B cell (primary cell): ENCODE measurements at places on chromosomes 16 and 17. TPM values are rescaled to one million over a fixed set of nuclear protein-coding genes. Genes with fewer than 3 reads are reported as not detected.

FGF11 gene
- total RNA-seq, result 2.8 and 4.6 TPM in 2 replicates

DNA sequence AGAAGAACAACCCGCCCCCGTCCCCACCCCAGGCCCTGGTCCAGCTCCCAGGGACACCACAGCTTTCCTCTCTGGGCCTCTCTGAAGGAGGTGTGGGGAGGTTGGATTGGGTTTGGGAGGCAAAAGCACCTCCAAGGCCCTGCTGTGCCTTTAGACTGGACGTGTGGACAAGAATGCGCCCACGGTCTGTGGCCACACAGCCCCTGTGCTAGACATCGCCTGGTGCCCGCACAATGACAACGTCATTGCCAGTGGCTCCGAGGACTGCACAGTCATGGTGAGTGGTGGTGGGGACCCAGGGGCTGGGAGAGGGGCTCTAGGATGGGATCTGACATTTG, 3.0 kb downstream of the CORO1A start:
- no peak for DNase-seq

- DNase-seq, result no peak
These were observed 195.1 kb downstream of the IRF8 start for GRCh38 chr16:86093801-86094750.

DNA sequence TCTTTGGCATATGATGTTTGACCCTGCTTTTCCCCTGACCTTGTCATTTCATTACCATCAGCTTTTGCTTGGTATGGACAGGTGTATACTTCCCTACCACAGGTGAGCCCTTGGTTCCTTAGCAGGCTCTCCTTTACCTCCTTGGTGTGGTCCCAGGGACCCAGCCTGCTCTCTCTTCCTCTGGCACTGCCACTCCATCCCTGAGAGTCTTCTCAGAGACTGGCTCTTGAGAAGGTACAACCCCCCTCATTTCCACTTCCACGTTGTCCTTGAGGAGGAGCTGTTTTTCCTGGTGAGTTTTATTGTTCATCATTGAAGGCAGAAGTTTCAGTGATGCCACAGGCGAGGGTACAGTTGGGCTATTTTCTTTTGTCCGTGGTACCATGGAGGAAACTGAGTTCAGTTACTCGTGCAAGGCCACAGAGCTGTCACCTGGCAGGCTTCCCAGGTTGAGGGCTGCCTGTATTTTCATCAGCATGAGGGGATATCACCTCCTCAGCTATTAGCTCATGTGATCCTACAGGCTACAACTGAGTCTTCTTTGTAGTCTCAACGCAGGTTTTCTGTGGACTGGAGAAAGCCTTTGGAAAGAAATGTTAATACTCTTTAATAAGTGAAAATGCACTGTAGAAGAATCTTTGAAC, 52.3 kb downstream of the MSI2 start:
- no peak for DNase-seq

DNA sequence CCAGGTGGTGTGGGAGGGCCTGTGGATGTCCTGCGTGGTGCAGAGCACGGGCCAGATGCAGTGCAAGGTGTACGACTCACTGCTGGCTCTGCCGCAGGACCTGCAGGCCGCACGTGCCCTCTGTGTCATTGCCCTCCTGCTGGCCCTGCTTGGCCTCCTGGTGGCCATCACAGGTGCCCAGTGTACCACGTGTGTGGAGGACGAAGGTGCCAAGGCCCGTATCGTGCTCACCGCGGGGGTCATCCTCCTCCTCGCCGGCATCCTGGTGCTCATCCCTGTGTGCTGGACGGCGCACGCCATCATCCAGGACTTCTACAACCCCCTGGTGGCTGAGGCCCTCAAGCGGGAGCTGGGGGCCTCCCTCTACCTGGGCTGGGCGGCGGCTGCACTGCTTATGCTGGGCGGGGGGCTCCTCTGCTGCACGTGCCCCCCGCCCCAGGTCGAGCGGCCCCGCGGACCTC, 798 bp downstream of the CLDN9 start:
- DNase-seq, result no peak
